ENCODE measurements at places on chromosomes 4 and X.

DNA sequence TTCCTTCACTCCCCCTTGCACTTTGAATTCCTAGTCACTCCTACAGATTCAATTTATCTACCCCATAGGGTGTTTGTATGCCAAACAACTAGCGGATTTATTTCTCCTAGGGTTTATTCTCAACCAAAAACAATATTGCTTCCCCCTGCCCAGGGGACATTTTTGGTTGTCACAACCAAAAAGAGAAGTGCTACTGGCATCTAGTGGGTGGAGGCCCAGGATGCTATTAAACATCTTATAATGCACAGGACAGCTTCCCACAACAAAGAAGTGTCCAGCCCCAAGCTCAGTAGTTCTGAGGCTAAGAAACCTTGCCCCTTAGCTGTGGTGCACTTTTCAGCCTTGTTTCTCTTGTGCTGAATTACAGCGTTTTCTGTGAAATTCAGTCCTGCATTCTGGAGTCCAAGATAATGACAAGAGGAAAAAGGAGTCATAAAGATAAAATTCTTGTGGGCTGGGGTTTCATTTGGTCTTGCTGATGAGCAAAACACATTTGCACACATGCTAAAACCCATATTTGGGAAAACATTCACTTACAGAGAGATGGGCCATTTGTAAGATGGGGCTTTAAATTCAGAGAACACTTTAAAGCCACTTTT lies 11.2 kb upstream of the SYTL4 start:
- no peak for DNase-seq

- no peak for DNase-seq
Measured at GRCh38 chrX:136376713-136377112, 76.0 kb downstream of the ADGRG4 start.

DNA sequence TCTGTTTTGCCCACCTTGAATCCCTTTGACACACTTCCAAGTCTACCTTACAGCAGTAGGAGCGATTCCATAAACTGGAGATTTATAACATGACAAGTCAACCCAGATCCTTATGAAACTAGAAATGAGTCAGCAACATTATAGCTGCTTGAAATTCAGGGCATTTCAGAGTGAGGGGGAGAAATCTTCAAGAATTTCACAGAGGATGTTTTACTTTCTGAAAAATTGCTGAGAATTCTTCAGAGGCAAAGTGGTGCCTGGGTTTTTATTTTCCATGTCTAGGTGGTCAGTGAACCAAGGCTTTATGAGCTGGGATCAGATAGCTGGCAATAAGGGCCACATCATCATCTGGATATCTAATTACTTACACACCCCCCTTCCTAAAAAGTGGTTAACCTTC lies 119.8 kb downstream of the PPARGC1A start:
- DNase-seq: no peak

GRCh38 chr4:157791236-157791635 lies 381.6 kb downstream of the GASK1B start:
- DNase-seq: no peak

DNA sequence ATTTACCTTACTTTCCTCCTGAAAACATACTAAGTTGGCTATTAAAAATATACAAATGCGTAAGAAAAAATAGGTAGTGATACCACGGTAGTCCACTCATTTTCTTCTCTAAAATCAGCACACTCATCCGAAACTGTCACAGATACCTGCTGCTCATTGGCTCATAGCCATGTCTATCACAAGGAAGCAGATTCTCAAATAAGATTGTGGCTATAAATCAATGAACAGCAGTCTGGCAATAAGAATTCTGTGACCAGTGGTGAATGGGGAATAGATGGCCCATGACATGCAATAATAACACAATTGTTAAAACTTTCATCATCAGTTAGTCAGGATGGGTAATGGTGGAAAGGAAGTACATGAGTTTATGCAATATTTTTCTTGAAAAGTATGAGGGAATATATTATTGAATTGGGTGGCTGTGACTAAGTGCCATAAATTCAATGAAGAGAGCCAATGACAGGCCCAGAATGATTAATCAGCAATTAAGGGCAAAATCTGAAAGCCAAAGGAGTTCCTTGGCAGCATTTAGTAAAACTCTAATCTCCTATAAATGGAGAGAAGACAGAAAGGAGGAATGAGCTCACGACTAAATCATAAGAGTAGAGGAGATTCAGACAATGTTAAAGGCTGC lies 202.3 kb upstream of the NEIL3 start:
- no peak for DNase-seq

DNA sequence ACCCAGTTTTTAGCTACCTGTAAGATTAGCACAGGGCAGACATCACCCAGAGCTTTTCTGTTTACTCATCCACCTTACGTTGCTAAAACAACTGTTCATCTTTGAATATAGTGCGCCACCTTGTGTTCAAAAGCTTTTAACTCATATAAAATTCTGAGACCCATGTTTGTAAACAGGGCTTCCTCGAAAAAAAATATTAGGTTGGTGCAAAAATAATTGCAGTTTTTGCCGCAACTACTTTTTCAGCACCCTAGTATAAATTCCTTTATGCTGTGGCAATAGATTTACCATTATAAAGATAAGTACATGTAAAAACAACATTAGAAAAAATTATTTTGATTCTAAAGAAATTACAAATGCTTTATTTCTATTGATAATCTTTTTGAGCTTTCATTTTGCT lies 147.9 kb downstream of the LRBA start:
- peak; percentile 34 for DNase-seq

DNA sequence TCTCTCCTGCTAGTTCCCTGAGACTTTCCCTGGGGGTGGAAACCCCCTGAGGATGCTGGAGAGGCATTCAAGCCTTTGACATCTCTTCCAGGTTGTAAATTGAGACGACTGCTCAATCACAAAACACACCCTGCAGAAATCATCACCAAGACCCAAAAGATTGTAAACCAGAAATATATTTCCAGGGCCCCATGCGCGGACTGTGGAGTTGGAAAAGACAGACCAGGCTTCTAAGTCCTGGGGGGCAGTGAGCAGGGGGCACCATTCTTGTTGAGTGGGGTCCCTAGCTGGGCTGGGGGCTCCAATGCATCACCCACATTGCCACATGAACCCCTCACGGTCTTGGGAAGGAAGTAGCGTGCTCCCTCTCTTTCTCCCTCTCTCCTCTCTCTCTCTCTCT lies 87.9 kb upstream of the C4orf50 start:
- DNase-seq: no peak

DNA sequence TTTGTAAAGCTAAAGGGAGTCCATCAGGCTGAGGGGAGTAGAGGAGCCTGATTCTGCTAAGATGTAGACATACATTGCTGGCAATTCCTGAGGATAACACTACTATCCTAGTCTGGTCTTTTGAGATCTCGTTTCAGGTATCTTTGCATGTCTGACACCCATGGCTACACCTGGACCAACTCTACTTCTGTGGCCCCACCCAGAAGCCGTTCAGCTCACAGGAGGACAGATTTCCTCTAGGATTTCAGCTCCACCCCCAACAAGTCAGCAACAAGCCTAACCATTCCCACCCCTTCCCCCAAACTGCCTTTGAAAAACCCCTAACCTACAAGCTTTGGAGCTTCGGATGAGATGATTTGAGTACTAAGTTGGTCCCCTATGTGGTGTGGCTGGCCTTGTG lies 848.2 kb downstream of the NLGN4X start:
- no peak for DNase-seq

GRCh38 chr4:152115118-152115517 lies 354.3 kb upstream of the GATB start:
- DNase-seq: no peak

DNA sequence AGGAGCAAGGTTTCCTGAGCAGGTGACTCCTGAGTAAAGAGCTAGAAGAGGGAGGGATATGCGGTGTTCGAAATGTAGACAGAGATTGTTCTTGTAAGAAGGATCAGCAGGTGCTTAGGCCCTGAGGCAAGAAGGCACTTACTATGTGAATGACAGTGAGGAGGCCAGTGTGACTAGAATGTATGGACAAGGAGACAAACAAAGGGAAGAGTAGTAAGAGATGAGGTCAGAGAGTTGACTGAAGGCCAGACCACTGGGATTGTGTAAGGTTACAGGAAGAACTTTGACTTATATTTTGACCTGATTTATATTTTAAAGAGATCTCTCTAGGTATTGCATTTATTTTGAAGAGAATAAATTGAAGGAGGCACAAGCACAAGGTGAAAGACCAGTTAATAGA lies 118.4 kb upstream of the ENPEP start:
- no peak for DNase-seq

Data from memory B cell (primary cell).